Left renal cortex interstitium (tissue), 4 donors: ENCODE measurements at places on chromosomes 7 and 10.

- no peak for DNase-seq
These were observed 115.1 kb upstream of the MEOX2 start for GRCh38 chr7:15801551-15801950.

- DNase-seq = no peak
These were observed 9.1 kb upstream of the PROSER2 start for GRCh38 chr10:11813855-11814567.

GRCh38 chr10:14450041-14450491 is 119.3 kb upstream of the FRMD4A start:
- DNase-seq = no peak

DNA sequence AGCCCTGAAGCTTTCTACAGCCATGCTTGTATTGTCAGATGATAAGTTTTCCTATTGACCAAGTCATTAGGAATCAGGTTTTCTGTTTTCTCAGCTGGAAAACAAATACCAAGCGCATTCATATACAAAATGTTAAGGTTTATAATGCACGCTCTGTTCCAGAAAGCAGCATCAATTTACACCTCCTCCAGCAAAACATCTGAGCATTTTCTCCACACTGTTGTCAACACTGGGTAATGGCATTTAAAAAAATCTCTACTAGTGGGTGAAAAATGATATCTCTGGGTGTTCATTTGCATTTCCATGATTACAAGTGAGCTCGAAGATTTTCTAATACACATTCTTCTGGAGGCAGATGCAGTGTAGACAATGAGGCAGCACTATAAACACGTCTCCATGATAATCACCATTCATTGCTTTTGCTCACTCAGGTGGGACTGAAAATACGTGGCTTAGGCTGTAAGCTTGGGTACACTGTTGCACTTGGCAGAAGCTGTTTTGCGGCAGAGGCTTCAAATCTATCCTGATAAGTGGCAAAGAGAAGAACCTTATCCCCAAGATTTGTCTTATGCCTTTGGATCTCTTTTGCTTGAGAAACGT is 114.8 kb upstream of the PLPP4 start:
- DNase-seq = no peak

DNA sequence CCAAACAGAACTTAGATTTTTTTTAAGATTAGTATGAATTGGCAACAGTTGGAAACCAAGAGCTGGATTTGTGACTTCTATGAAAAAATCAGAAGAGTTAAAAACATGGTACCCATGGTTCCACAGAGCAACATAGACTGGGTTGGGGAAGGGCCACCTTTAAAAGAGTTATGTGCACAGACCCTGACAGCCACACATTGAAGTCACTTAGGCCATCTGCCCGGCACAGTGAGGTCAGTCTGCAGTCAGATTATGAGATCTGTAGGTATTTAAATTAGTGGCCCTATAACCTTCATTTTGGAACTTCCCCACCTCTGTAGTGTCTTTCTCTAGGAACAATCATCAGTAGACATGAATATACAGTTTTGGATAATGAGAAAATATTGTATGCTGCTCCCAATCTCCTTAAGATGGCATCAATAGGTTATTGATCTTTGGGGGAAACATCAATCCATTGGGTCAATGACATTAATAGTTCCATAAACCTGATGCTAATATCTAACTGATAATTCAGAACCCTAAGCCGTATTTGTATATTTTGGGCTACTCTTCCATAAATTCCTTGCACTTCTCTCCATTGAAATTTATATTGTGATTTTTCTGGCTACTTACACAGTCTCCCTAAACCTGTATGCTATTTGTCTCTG is 7.0 kb downstream of the ANKRD1 start:
- DNase-seq = no peak

- DNase-seq = peak; percentile 53
These were observed 297.8 kb upstream of the PRKCQ start for GRCh38 chr10:6877722-6878392.

DNA sequence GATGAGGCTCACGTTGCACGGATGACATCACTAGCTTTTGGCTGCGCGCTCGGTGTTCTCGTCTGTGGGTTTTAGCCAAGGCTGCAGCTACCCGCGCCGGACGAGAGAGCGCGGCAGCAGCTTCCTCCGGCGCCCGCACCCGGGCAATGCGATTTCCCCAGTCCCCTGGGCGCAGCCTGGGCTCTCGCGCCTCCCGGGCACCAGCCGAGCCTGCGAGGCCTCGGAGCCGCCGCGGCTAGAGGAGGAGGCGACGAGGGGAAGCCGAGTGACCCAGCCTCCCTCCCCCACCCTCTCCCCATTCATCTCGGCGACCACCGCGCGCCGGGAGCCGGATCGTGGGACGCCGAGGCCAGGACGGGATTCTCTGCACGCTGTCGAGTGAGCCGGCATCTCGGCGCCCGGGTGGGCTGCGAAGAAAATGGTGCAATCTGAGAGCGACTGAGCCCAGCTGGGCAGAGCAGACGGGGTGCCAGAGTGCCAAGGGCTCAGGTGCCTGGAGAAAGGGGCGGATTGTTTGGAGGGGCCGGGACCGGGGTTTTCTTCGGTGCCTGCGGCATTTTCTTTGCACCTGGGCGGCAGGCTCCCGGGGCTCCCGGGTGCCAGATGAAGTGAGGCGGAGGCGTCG is 1.2 kb upstream of the TMEM178B start:
- DNase-seq = no peak

DNA sequence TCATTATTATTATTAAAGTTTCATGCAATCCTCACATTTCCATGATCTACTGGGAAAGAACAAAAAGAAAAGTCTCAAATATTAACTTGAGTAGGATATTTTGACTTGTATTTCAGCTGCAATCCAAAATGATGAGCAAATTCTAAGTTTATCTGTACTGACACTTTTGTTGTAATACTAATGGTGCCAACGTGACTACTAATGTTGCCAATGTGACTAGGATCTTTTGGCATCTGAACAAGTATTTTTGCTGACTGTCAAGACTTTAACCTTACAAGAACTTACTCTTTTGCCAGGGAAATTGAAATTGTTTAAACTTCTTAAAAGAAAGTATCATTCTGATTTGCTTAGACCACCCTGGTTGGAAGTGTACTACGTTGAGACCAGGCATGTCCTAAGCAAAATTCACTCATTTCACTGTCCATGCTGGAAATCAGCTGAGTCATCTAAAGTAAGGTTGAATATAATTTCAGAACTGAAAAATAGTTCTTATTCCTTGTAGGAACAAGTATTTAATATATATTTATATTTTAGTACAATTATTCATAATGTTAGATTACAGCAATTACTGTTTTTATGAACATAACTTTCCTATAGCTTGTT is 78.5 kb upstream of the LYZL1 start:
- DNase-seq = no peak
